Posterior vena cava (tissue), 2 donors: ENCODE measurements at places on chromosomes 5 and 9. TPM values are rescaled to one million over a fixed set of nuclear protein-coding genes. Genes with fewer than 3 reads are reported as not detected.

DNA sequence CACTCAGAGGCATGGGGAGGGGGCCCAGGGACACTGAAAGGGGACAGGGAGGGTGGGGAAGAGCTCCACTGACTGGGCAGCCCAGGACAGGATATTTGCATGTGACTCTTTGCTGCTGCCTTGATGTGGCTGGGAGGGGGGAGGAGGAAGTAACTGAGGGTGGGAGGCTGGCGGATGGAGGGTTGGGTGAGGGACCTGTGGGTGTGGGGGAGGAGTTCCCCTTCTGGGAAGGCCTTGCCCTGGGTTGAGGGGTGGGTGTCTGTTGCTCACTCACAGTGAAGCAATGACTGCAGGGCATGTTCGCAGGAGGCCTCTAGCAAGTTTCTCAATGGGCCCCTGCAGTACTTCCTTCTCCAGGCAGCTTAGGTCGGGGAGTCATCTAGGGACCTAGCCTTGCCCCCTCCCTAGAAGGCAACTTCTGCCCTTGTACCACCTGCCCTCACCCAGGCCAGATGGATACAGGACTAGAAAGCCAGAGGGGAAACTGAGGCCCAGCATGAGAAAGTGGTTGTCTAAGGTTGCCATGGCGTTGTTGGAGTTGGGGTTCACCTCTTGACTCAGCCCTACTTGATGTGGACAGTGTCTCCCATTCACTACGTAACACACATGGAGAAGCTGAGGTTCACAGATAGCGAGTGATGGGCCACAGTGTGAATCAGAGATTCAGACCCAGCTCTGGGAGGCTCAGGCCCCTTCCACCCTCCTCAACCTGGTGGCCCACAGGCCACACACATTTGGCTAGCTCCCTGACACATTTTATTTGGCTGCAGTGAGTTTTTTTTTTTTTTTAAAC lies 3.0 kb downstream of the GRK6 start:
- peak; percentile 93 for DNase-seq

DNA sequence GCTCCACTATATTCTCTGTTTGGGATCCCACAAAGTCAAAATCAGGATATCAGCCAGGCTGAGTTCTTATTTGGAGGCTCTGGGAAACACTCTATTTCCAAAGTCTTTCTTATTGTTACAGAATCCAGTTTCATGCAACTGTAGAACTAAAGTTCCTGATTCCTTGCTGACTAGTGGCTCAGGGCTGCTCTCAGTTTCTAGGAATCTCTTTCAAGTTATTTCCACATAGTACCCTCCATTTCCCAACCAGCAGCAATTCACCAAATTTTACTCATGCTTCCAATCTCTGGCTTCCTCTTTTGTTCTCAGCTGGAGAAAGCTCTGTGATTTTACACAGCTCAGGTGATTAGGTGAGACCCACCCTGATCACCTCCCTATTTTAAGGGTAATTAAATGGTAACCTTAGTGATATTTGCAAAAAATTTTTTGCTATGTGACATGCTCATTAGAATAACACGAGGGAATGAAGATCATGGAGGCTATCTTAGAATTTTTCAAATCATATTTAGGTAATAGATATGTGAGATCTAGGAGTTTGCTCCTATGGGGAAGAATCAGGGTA lies 794.9 kb upstream of the ARRDC3 start:
- DNase-seq = no peak

- DNase-seq = no peak
Measured at GRCh38 chr5:178199581-178200434, 4.5 kb upstream of the HNRNPAB start.

GRCh38 chr5:1757511-1757910 lies 42.1 kb downstream of the MRPL36 start:
- peak; percentile 70 for DNase-seq

DNA sequence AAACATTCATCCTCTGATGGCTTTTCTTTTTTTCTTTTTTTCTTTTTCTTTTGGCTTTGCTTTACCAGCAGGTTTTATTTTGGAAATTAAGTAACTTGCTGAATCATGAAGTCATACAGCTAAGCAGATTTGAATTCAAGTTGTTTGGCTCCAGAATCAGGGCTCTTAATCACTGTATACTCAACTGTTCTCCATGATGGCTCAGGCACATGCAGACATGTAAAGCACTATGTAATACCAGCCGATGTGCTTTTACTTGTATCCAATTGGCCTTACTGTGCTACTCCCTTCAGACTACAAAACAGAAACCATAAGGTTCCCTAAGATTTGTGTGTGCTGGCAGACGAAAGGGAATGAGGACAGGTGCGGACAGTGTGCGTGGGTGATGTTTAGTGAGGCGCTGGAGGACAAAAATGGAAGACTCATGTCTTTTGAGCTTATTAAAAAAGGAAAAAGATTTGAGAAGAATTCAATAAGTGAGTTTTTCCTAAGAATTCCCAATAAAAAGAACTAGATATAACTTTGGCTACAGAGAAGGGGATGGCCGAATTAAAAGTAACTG lies 44.7 kb upstream of the OTP start:
- no peak for DNase-seq

GRCh38 chr9:128124873-128125579 lies 2.5 kb downstream of the PTGES2 start:
- peak; percentile 88 for DNase-seq

DNA sequence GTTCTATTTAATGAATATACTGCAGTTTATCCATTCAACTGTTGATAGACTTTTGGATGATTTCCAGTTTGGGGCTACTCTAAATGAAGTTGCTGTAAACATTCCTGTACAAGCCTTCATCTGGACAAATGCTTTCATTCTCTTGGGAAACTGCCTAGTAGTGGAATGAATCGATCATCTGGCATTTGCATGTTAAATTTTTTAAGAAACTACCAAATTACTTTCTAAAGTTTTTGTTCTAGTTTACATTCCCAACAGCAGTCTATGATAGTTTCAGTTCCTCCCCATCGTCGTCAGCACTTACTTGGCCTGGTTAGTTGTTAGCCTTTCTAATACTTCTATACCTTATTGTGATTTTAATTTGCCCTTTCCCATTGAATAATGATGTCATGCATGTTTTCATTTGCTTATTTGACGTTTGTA lies 306.3 kb downstream of the FER start:
- no peak for DNase-seq

DNA sequence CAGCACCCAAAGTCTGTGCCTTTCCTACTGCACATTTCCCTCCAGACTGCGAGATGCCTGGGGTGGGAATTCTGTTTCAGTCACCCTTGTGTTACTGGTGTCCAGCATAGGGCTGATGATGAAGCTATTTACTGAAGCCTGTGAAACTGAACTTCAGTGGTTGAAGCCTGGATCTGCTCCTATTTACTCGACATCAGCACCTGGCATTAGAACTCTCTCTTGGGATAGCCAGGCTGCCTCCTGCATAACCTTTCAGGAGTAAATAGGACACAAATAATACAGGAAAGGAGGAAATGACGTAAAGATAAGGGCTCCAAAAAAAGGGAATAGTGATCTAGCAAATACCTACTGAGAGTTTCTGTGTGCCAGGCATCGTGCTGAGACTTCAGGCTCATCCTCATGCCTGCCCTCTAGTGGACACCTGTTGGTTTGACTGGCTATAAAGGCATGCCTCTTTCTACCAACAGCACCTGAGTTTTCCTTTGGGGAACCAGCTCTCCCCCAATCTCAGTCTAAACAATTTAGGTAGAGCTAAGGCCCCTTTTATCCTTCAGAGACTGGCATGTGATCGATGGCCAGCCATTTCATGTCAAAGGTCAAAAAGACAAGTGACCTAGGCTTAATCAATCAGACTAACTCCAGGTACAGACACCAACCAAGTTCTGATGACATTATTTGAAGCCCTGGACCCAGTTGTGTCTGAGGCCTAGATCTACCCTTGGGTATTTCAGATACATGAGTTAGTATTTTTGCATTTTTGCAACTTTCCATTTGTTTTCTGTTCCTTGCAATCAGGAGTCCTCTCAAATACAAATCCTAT lies 192.1 kb upstream of the TRIM32 start:
- no peak for DNase-seq

DNA sequence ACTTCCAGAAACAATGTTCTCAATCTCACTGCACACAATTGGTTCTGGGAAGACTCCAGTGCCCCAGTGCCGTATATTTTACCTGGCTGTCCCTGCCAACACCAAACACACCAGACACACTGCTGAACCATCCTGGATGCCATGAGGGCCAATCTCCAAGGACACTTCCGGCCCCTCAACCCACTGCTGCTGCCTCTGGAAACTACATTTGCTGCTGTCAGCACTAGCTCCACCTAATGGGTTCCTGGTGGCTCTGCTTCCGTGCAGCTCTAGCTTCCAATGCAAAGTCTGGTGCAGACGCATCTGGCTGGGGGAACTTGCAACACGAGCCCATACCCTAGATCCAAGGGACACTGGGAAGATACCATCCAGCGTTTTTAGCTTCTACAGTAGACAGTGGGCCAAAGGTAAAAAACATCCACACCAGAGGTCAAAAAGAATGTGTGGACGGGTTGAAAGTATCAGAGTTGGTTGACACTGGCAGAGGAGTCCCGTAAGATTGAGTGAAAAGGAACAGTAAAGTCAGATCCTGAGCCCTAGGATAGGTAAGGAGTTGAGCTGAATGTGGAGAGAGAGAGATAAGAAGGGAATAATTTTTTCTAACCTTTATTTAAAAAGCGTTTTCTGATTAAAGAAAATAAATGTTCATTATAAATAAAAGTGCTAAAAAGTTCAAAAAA lies 99.7 kb upstream of the KIF2A start:
- no peak for DNase-seq

- DNase-seq = peak; percentile 96
Measured at GRCh38 chr5:139635606-139636206, 12.4 kb upstream of the CXXC5 start.

DNA sequence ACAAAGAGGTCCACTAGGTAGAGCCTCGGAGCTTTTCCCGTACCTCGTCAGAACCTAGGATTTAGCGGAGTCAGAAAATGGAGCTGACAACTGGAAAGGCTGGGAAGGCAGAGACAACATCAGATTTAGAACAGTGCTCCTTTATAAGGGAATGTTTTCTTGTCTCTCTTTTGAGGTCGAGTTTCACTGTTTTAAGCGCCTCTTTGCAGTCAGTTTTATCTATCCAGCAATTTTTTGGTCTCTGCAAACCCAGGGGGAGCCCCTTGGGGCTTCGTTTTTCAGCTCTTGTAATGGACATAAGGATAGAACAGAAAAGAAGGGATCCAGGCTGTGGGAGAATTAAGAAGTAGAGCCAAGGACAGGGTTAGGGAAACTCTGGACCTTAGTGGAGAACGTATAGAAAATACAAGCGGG lies 80.5 kb downstream of the FNBP1 start:
- DNase-seq = no peak

The GRXCR2 gene
- total RNA-seq = not detected

GRCh38 chr5:68748101-68748500 lies 345.7 kb upstream of the SLC30A5 start:
- no peak for DNase-seq

GRCh38 chr9:86983249-86983619 lies 35.9 kb upstream of the GAS1 start:
- peak; percentile 81 for DNase-seq
